Stimulated activated CD4-positive, alpha-beta T cell treated with anti-CD3 and anti-CD28 coated beads, Interleukin-4, amount 100 ng/mL, for 24 hours (primary cell): ENCODE measurements at places on chromosomes 5 and 9.

DNA sequence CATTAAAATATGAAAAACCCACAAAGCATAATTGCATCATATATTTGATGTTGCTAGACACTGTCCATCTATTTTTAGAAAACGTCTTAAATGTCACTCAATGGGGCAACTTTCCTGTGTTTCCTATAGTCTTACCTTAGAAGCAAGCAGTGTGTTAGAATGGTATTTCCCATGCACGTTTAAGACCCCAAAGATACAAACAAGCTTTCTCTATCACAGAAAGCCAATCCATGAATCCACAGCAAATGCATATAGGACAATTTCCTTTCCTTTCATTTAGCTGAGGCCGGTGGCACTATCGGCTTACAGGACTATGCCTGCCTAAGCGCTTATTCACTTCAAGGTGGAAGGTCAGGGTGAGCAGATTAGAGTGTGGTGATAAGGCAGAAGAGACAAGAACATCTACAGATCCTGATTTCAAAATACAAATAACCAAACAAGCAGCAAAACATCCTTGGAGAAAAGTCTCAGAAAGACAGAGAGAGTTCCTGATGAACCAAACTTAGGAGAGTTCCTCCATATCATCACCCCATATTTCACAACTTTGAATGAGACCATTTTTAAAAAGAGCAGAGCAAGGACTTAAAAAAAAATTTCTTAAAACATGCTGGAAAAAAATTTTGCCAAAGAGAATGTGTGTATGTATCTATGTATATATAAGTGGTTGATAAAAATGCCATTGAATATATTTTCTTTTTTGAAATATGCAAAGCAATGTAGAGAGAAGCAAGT is 57.2 kb downstream of the MEF2C start:
- no peak for DNase-seq

DNA sequence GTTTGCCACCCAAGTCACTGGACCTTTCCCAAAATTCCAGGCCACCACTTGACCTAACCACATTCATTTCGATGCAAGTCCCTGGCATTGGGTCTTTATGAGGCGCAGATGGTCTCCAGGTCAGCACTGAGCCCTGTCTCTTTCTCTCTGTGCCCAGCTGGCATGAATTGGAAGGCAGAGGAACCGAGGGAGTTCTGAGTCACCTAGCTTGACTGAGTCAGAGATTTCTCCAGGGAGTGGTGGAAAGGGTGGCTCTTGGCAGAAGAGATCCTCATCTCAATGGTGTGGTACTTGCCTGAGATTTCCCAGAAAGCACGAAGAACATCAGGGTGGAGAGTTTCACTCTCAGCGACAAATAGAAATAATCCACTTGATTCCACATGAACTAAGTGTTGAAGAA is 43.8 kb downstream of the WDR36 start:
- DNase-seq: no peak

GRCh38 chr9:7313389-7313788 is 486.2 kb downstream of the DMAC1 start:
- DNase-seq: no peak

DNA sequence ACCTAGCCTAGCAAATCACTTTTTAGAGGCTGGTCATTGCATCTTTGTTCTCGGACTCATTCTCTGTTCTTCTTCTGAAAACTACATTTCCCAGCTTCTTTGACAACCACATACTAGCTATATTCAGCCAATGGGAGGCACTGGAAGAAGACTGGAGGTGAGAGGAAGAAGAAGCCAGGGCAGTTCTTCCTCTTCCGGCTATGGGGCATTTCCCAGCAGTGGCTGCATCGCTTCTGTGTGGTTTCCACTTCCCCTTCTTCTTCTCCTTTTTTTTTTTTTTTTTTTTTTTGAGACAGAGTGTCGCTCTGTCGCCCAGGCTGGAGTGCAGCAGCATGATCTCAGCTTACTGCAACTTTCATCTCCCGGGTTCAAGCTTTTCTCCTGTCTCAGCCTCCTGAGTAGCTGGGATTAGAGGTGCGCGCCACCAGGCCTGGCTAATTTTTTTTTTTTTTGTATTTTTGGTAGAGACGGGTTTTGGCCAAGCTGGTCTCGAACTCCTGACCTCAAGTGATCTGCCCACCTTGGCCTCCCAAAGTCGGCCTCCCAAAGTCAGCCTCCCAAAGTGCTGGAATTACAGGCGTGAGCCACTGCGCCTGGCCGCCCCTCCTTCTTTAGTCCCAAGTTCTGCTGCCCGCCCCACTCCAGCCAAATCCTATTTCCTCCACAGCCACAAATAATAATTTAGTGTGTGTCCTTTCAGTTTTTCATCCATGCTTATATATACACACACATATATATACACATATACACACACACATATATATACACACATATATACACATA is 6.9 kb upstream of the UBAP1 start:
- peak; percentile 53 for DNase-seq

- DNase-seq: no peak
These were observed 161.5 kb downstream of the HSD17B3 start for GRCh38 chr9:96140296-96141127.

- DNase-seq: no peak
These were observed 733.9 kb downstream of the PRELID2 start for GRCh38 chr5:145101246-145101645.

GRCh38 chr5:107860044-107860443 is 189.3 kb upstream of the EFNA5 start:
- no peak for DNase-seq

DNA sequence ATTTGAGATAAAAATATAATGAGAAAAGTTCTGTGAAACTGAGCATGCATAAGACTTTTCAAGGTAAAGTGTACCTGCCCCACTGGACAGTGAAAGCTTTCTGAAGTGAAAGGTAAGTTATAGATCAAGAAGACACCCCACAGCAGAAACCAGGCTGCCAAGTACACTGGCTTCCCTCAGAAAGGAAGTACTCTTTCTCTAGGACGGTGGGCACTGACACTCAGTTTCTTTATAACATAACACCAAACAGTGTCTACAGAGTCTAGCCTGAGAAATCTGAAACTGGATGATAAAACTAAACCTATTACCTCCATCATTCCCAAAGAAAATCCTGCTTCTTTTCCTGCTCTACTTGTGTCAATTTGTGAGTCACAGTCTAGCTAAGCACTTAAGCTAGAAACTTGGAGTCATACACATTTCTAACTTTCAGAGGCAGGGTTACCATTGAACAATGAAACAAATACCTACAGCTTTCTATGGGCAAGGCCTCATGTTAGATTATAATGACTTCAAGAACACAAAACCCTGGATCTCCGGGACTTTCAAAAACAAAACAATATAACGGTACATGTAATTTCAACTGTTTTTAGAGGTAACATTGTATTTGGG is 136.7 kb downstream of the CPLANE1 start:
- no peak for DNase-seq

DNA sequence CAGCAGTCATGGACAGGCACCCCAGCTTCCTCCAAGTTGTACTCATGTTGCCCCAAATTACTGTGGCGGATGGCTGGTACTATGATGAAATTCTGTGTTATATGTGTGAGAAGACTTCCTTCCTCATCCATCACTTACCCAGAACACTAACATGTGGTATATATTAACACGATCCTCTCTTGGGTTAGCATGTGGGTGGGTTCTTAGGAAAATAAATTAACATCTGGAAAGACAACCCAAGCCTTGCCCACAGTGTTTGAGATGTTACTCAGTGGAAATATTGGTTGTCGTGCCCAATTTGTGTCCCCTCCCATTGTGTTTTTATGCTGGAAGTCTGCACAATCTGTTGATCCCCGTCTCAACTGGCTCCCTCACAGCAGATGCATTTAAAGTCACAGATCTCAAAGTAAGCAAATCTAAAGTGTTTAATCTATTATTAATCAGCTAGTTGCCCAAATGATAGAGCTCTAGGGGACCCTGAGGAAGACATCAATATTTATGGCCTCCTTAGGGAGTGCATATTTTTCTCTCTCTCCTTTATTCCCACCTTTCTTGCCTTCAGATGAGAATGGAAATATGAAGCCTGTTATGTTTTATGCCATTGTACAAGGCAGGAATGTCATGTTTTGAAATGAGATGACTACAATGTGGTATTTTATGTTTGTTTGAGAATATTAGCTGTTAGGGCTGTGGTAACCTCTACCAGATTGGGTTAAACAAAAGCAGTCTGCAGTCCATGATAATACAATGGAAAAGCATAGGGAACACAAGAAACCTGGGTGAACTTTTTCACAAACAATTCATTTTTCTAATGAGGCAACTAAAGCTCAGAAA is 93.9 kb downstream of the GRIA1 start:
- no peak for DNase-seq

- DNase-seq: no peak
These were observed 509.4 kb downstream of the IRX1 start for GRCh38 chr5:4104831-4105597.

DNA sequence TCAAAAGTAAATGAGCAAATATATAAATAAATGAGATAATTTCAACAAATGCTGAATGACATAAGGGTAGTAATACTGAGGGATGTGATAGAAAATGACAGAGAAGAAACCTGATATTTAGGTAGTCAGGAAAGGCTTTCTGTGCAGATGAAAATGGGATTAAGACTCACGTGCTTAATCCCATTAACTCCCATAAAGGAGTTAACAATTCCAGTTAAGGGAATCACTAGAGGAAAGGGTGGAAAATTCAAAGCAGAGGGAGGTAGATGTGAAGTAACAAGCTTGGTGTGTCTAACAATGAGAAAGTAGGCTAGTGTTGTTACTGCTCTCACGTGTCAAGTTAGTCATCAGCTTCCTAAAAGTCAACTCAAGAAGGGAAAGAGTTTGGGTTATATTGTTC is 90.5 kb upstream of the TRIM32 start:
- DNase-seq: no peak

GRCh38 chr9:78898234-78898633 is 601.3 kb downstream of the PSAT1 start:
- DNase-seq: no peak

DNA sequence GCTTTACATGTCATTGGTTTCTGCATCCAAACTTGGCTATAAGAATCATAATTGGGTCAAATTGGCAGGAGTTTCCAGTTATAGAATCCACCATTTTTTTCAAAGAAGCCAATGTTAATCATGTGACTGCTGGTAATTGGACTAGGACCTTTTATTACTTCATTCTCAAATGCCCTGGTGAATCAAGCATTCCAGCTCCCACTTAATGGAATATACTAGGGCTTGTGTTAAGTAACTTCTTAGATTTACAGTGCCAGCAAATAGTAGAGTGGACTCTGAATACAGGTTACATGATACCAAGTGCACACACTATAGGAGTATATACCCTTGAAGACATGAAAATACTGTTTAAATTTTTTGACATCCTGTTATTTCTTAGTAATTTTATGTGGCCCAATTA is 96.7 kb downstream of the NUDT12 start:
- no peak for DNase-seq
